WERI-Rb-1 (cell line): ENCODE measurements at places on chromosomes 2 and 18.

GRCh38 chr2:8121826-8122513 lies 559.9 kb upstream of the ID2 start:
- no peak for DNase-seq

DNA sequence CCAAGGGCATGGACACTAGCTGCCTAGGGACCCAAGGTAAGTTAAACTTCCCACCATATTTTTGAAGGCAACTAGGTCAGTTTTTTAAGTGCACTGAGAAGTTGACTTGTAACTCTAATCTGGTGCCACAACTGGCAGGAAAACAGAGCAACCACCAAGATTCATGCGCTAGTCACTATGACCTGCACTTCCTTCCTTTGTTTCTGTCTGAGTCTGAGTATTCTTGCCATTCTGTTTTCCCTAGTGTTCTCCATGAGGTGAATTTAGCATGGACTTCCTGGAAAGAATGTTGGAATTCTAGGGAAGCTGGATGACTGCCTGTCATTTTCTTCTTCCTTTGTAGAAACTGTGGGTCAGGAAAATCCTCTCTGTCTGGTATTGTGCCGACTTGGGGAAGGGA lies 249.0 kb downstream of the GALNT13 start:
- DNase-seq, result no peak

GRCh38 chr2:132374961-132375360 lies 41.6 kb upstream of the GPR39 start:
- no peak for DNase-seq

GRCh38 chr2:222294996-222295367 lies 3.8 kb downstream of the PAX3 start:
- no peak for DNase-seq

GRCh38 chr18:63203497-63203896 lies 116.1 kb downstream of the BCL2 start:
- no peak for DNase-seq

DNA sequence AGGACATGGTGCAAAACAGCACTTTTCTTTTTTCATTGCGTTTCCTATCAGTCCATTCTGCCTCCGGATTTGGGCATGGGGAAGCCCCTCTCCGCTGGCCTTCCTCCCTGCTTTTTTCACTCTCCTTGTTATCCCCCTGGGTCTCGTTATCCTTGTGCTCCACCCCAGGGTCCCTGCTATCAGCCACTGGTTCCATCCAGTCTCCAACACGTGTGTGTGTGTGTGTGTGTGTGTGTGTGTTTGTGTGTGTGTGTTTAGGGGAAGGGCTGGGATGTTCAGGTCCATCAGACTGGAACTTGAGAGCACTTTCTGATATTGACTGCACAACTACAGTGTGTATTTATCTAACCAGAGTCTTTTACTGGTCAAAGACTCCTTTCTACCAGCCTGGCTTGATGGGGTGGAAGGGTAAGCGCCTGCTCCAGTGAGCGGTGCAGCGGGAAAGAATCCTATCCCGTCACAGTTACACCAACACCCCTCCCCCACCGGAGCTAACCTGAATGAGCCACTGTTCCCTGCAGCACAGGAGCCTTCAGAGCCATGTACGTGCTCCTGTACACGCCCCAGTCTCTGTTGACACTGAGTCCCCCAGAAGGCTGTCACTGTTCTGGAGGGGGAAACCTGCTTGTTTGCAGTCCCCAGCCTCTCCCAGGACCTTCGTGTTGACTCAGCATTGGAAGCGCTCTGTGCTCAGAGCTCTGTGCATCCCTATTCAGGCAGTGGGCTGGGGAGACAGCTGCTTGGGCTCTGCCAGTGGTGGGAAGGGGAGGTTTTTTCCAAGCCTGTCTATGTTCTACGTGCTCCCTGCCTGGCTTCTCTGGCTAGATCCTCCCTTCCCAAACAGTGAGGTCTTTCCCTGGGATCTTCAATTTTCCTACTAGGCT lies 4.6 kb downstream of the INHA start:
- peak; percentile 74 for DNase-seq

DNA sequence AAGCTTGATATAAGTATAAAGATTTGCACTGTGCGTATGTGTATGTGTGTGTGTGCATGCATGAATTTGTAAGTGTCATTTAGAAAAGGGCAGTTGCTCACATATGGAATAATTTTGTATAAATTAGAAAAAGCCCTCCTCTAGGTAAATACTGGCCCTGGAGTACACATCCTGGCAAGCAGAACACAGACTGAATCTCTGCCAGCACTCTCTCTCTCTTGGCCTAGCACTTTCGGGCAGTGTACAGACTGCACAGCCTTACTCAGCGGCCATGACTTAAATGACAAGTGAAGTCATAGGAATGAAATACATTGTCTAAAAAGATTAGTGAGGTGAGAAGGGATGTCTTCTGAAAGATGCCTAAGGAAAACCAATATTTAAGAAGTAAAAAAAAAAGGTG lies 214.1 kb downstream of the RDH14 start:
- no peak for DNase-seq

DNA sequence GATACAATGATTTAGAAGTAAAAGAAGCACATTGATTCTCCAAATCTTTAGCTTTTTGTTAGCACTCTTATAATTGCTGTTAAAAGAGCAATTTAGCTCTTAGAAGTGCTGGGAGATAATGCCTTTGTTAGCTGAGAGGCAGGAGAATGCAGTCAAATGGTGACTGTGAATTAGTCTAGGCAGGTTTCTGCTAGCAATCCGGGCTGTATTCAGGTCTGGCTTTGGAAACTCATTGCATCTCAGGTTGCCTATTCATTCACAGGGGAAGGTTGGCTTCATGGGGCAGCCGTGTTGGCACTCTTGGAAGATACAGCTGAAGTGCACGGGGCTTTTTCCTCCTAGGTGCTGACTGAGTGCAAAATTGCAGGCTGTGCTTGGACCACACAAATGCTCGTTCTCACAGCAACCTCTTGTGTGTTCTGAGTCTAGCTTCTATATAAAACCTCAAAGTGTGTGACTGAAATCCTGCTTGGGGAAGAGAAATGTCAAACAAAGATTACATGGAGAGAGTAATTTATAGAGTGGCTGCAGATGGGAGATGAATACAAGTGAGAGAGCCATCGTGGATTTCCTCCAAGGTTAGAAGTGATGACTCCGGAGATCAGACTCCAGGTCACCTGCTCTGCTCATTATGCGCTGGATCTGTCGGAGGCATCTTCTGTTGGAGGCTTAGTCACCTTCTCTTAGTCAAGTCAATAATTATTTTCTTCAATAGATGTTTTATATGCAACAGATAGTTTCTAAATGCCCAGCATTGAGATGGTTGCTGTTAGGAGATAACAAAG lies 167.8 kb downstream of the PMAIP1 start:
- no peak for DNase-seq

DNA sequence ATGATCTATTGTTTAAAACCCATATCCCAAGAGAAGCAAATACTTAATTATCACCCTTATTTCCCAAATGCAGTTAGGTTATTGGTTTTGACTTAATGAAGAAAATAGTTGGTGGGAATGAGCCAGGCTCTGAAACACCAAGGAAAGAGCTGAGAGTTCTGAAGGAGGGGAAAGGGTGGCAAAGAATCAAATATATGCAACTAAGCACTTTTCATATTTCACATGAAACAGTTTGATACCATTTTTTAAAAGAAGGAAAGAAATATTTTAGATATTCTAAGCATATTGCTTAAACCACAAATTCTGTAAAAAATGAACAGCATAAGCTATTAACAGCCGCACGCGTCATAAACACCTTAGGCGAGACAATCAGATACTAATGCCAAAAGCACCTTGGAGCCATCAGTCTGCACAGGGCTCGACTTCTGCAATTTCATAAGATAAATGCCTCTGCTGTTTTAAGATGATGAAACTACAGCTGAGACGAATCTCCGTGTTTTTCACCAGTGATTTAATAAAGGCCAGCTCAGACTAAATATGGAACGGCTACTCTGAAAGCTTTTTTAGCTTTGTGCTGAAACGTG lies 371.7 kb downstream of the EN1 start:
- no peak for DNase-seq

DNA sequence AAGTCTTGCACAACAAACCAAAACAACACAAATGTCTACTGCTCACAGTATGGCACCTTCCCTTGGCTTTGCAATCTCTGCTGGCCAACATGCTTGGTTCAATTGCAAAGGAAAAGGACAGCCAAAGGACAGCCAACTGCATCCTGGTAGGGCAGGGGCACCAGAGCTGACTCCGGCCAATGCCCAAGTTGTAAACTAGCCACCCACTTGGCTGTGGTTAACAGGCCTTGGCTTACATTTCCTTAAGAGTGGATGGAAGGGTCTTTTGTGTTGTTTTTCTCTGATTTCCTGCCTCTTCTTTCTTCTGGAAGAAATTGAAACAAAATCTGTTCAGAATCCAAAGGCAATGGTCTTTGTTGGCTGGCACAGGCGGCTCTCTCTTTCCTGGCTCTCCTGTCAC lies 119.1 kb upstream of the TRIB2 start:
- DNase-seq, result no peak

DNA sequence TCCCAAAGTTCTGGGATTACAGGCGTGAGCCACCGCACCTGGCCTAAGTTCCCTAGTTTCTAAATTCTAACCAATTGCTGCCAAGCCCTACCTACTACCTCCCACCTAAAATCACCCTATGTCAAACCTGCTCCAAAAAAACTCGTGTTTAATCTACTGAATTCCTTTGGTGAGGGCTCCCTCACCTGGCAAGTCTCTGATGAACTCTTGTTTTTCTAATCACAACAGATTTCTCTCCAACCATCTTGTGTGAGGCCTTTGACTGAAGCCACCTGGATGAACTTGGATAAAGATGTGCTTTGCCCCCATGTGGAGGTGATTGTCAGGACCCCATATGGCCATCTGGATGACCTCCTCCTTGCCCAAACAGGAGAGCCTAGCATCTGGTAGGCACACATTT lies 17.4 kb upstream of the SLC35G4 start:
- no peak for DNase-seq

GRCh38 chr2:23620841-23621341 lies 235.9 kb downstream of the KLHL29 start:
- DNase-seq, result peak; percentile 58

GRCh38 chr18:71242981-71243380 lies 954.1 kb downstream of the SOCS6 start:
- peak; percentile 10 for DNase-seq

DNA sequence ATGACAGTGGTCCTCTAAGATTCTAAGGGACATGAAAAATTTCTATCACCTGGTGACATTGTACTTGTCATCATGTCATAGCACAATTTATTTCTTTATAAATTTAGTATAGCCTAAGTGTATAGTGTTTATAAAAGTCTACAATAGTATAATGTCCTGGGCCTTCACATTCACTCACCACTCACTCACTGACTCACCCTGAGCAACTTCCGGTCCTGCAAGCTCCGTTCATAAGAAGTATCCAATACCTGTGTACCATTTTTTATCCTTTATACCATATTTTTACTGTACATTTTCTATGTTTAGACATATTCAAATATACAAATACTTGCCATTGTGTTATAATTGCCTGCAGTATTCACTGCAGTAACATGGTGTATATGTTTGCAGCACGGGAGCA lies 72.8 kb upstream of the DSEL start:
- DNase-seq, result no peak

DNA sequence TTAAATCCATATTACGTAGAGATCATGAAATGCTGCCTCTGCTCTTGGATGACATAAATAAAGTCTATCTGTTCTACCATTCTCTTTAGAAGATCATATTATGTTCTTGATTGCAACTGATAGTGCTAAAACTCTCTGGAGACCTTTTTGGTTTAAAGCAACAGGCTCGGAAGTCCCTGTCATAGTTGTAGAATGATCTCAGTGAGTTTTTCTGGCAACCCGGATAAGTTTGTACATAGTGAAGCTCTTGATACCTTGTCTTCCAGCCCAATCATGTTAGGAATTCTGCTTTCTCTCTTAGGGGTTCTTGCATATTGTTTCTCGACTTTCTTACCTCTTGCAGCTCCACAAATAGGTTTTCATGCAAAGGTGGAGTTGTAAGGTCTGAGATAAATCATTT lies 156.1 kb downstream of the TTC27 start:
- no peak for DNase-seq

DNA sequence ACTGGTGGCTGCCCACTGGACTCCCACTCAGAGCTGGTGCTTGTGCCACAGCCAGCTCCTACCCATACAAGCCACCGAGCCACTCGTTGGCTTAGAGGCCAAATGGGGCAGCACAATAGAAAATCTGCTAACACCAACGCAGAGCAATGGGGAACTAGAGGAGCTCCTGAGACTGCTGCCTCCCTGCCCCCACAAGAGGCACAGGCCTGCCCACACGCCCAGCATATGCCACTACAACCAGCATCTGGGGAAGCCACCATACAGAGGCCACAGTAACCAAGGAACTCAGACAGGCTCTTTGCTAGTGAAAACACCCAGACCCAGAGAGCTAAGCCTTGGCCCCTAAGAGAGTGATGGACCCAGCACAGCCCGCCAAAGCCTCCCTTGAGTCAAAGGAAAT lies 231.2 kb upstream of the RAB6C start:
- DNase-seq, result no peak

- no peak for DNase-seq
Observed at GRCh38 chr18:13120983-13121441, 97.5 kb upstream of the LDLRAD4 start.

GRCh38 chr2:126425943-126426342 lies 230.0 kb upstream of the GYPC start:
- no peak for DNase-seq

DNA sequence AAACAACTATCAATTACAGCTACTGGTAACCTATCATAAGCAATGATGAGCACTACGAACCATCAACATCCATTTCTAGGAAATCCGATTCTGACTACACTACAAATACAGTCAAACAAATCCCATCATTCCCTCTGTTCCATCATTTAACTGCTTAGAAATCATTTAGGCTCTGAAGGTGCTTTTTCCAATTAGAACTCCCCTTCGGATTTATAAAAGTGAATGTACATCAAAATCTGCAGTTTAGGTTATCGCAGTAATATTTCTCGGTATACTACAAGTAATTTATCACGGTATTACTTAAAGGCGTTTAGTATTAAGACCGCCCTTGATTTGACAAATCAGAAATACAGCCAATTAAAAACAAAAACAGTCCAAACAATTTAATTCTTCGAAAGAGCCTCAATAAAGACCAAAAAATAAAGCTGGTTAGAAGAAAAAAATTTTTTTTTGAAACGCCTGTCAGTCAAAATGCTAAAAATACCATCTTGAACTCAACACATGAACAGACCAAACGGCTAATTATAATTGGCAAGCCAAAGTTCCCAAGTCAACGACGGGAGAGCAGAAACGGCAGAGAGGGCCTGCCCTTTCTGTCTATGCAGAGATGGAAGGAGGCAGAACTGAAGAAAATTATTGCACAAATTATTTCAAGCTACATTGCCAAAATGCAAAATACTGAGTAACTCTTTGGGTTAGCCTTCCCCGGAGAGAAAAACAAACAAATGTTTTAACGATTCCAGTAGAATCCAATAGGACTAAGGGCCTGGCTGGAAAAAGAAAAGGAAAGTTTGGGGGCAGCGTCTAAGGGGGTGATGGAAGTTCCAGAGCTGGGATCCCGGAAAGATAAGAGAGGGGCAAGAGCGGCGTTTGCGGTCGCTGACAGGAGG lies 1.2 kb downstream of the VPS54 start:
- no peak for DNase-seq
